ENCODE measurements at places on chromosomes 2 and 18.

- DNase-seq = peak; percentile 98
- no peaks in the 10 kb centered on the region for H3K27me3 ChIP-seq
- H3K4me1 ChIP-seq = no peaks in the 10 kb centered on the region
- peak within 1 kb of the TSS; percentile 62 for H3K4me3 ChIP-seq
These were observed at the start of gene ASXL2 for GRCh38 chr2:25878361-25879132. Gene ASXL2, minus strand, starts transcription at chr2:25878487. Its CDS starts 265 bp downstream, at chr2:25878222.

DNA sequence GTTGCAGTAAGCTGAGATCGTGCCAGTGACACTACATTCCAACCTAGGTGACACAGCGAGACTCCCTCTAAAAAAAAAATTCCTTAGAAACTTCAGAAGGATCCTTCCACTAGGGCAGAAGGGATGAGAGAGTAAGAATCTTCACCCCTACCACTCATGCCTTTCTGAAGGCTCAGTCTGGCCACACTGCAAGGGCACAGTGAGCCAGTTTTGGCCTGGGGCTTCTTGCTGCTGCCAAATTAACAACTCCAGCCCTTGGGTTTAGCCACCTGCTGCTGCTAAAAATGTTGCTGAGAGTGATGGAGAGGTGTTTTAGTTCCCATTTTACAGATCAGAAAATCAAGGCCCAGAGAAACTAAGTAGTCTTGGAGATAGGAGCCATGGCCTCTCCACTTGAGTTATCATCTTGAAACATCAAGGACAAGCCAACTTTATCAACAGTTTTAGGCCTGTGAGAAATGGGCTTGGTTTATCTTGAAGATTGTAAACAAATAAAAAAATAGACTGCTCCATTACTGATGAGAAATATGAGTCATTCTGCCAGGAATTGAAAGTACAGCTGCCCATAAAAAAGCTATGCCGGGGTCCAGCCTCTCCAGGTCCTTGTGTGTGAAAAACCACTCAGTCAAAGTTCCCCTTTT, 31.9 kb upstream of the CASP8 start:
- H3K36me3 ChIP-seq = no peaks in the 10 kb centered on the region
- no peaks in the 10 kb centered on the region for H3K4me1 ChIP-seq
- no peak overlapping the region for H3K27ac ChIP-seq
- no peaks in the 10 kb centered on the region for H3K27me3 ChIP-seq

DNA sequence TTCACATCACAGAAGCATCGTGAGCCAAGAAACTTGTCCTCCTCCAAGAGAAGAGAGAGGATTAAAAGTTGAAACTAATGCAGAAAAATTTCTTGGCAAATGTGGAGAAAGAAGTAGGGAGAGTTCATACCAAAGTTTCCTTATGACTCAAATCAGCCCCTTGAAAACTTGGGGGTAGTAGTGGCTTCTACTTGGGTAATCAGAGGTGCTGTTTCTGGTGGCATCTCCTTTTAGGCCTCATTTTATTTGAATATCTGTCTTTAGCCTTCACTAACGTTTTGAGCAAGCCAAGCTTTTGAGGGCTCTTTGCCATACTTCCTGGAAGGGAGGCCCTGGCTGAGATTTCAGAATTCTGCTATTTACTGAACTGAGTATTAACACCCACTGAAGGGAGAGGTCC, 515.3 kb upstream of the MEX3C start:
- H3K4me3 ChIP-seq = no peak overlapping the region
- no peak overlapping the region for H3K27ac ChIP-seq
- no peak for DNase-seq
- H3K4me1 ChIP-seq = no peaks in the 10 kb centered on the region
- no peaks in the 10 kb centered on the region for H3K27me3 ChIP-seq

GRCh38 chr2:43084699-43085091, 141.7 kb downstream of the ZFP36L2 start:
- peak; percentile 76 for DNase-seq
- no peaks in the 10 kb centered on the region for H3K27me3 ChIP-seq
- H3K4me3 ChIP-seq = no peak overlapping the region
- peaks cover 6% of the 10 kb centered on the region for H3K4me1 ChIP-seq
- H3K36me3 ChIP-seq = no peaks in the 10 kb centered on the region

- no peaks in the 10 kb centered on the region for H3K27me3 ChIP-seq
- no peak overlapping the region for H3K27ac ChIP-seq
- no peaks in the 10 kb centered on the region for H3K4me1 ChIP-seq
- no peaks in the 10 kb centered on the region for H3K36me3 ChIP-seq
These were observed 1.4 kb downstream of the ACTR1B start for GRCh38 chr2:97662386-97662894.

DNA sequence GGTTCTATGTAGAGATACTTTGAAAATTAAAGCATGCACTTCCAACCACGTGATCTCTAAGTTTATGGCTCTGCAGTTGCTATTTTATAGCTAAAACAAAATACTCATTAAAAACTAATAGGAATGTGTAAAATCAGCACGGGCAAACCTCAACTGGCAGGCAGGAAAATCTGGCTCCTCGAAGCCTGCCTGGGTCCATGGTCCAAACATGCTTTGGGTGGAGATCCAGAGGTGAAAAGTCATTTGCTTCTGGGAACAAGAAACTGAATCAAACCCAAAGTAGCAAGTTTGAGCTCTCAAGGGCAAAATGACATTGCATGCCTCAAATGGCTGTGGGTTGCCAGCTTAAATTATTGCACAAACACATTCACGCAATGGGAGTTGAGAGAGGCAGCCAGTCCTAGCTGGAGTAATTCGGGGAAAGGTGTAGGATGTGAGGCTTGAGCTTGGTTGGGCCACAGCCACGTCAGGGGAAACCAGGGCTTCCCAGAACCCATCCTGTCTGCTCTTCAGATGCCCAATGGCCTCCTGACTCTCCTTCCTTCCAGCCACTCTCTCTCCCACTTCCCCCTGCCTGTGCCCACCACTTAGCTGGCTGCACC, 75.2 kb upstream of the LCLAT1 start:
- no peak overlapping the region for H3K4me3 ChIP-seq
- DNase-seq = no peak
- peak overlapping the region; percentile 88 for H3K27ac ChIP-seq
- no peaks in the 10 kb centered on the region for H3K27me3 ChIP-seq

DNA sequence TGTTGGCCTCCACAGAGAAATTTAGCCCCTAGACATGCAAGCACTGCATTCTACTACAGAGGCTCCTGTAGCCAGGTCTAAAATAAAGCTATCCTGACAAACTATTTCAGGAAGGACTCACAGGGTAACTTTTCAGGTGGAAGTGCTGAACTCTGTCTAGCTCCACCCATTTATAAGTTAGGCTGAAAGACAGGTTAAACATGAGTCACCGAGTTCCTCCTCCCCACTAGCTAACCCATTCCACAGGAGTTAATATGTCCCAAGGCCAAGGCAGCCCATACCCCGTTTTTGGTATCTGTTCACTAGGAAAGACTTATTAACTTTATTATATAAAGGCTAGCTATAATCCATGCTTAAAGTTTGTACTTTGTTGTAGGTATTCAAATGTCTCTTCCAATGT, 3.5 kb downstream of the CWC22 start:
- H3K4me1 ChIP-seq = peaks cover 3% of the 10 kb centered on the region
- H3K27me3 ChIP-seq = no peaks in the 10 kb centered on the region
- no peak for DNase-seq
- H3K36me3 ChIP-seq = no peaks in the 10 kb centered on the region
- no peak overlapping the region for H3K4me3 ChIP-seq

DNA sequence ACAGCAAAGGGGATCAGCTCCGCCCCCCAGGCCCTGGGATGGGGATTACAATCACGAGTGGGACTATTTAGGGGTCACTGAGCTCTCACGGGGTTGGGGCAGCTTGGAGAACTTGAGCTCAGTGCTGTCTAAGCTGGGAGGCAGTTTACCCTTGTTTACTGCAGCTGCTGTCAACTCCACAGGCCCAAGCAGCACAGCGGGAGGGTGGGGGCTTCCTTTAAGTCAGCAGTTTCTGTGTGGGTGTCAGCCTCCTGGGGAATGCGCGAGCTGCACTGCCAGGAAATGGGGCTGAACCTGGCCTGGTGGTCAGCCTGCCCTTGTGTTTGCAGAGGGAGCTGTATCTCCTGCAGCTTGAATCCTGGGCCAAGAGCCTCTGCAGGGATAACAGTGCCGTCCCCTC, 29.8 kb downstream of the TOGARAM2 start:
- no peaks in the 10 kb centered on the region for H3K4me1 ChIP-seq
- DNase-seq = no peak
- no peak overlapping the region for H3K4me3 ChIP-seq
- H3K36me3 ChIP-seq = no peaks in the 10 kb centered on the region
- no peaks in the 10 kb centered on the region for H3K27me3 ChIP-seq

DNA sequence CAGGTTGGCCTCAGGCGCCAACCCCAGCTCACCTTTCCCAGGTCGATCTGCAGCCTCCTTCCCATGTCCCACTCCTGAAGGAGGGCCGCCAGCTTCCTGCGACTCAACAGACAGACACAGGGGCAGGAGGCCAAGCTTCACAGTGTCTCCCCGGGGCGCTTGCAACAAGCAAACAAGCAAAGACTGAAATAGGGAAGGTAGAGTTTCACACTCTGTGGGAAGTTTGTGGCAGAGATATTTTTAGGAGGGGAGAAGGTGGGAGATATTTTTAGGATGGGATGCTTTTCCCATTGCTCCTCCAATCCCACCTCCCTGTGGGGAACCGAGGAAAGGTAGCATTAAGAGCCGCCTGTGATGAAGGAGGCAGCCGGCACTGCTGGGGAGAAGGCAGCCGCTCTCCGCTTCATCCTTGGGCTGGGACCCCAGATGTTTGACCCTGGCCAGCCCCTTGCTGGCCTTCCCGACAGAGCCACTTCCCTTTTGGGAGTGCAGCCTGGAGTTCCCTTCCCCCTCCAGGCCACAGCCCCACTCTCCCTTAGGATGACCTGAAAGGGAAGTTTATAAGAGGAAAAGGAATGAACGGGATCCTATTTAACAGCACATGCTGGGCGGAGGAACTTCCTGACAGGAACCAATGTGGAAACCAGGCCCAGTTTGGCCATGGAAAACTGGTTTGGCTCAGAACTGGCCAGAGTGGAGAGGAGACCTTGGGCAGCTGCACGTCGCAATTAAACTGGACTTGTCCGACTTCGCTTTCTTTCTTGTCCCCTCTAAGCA, 142.2 kb upstream of the SMAD2 start:
- no peaks in the 10 kb centered on the region for H3K27me3 ChIP-seq
- no peak overlapping the region for H3K4me3 ChIP-seq
- H3K4me1 ChIP-seq = no peaks in the 10 kb centered on the region
- no peaks in the 10 kb centered on the region for H3K36me3 ChIP-seq
- H3K27ac ChIP-seq = no peak overlapping the region
- DNase-seq = no peak

- H3K4me1 ChIP-seq = no peaks in the 10 kb centered on the region
- no peak overlapping the region for H3K4me3 ChIP-seq
- H3K27me3 ChIP-seq = no peaks in the 10 kb centered on the region
- H3K36me3 ChIP-seq = no peaks in the 10 kb centered on the region
- H3K27ac ChIP-seq = no peak overlapping the region
These were observed 54.8 kb downstream of the FAM161A start for GRCh38 chr2:61799099-61799498.

- no peak overlapping the region for H3K27ac ChIP-seq
- no peaks in the 10 kb centered on the region for H3K36me3 ChIP-seq
- no peak for DNase-seq
- H3K4me1 ChIP-seq = no peaks in the 10 kb centered on the region
- H3K4me3 ChIP-seq = no peak overlapping the region
These were observed 34.9 kb downstream of the EFR3B start for GRCh38 chr2:25076749-25077148.

DNA sequence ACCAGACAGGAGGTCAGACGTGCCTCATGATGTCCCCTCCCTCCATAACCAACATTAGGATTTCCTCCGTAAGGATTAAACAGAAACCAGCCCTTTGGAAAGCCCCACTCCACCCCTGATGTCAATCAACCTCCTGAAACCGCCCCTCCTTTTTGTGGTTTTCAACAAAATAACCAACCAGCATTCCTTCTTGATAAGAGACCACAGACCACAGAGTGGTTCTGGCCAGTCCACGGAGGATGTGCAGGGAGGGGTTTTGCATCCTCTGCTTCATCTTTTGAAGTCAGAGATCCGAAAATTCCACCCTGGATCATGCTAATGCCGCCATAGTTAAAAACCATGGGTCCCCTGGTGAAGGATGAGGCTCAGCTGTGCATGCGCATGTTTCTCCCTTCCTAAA, 180.0 kb upstream of the CCDC150 start:
- no peak for DNase-seq
- no peaks in the 10 kb centered on the region for H3K27me3 ChIP-seq
- no peaks in the 10 kb centered on the region for H3K36me3 ChIP-seq
- H3K4me1 ChIP-seq = no peaks in the 10 kb centered on the region

DNA sequence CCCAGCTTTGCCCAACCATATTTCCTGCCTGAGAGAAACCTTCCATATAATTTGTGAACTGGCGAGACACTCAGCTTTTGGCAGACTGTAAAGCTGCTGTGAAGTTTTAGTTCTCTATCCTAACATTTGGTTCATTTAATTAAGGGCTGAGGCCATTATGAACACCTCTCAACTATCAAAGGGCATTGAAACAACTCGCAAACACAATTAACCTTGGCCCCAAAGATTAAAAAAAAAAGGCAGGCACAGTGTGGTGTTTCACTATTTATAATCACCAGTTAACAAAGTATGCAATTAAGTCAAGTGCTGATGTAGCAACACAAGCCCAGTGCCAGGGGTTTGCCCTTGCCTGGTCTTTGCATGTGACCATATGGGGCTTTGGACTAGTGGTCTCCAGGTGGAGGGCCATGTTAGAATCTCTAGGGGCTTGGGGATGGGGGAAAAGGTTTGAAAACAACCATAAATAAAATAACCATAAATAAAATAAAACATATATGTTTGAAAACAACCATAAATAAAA, 297.6 kb upstream of the SKOR2 start:
- H3K27ac ChIP-seq = no peak overlapping the region
- DNase-seq = no peak
- no peak overlapping the region for H3K4me3 ChIP-seq

- H3K4me1 ChIP-seq = no peaks in the 10 kb centered on the region
- H3K4me3 ChIP-seq = peak overlapping the region; percentile 15
- H3K27ac ChIP-seq = no peak overlapping the region
- peak; percentile 51 for DNase-seq
These were observed 2.0 kb downstream of the SP9 start for GRCh38 chr2:174336501-174337336.

GRCh38 chr2:216535454-216535995, 36.9 kb downstream of the RPL37A start:
- peaks cover 10% of the 10 kb centered on the region for H3K4me1 ChIP-seq
- no peaks in the 10 kb centered on the region for H3K27me3 ChIP-seq
- no peak overlapping the region for H3K4me3 ChIP-seq
- H3K27ac ChIP-seq = peak overlapping the region; percentile 84
- no peaks in the 10 kb centered on the region for H3K36me3 ChIP-seq
